ENCODE measurements at places on chromosomes 11 and 22.

GRCh38 chr11:117486059-117486458, 158.4 kb downstream of the CEP164 start:
- no peak for DNase-seq

GRCh38 chr11:43278193-43278956, 33.4 kb upstream of the API5 start:
- DNase-seq = no peak

DNA sequence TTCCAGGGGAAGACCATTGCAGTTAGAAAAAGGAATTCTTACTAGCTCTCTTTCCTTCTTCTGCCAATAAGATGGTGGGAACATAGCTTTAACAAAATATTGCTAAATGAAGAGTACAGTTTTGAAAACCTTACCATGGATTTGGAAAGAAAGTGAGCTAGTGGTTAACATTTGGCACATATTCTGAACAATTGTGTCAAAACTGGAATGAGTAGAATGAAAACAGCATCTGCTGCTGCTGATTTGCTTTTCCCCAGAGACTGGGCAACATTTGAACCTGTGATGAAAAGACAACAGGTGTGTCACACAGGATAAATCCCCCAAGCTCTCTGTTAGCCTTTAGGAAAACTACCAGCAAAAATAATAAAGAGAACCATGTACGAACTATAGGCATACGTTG, 761.4 kb downstream of the KCNA4 start:
- no peak for DNase-seq

GRCh38 chr22:43144949-43145348, 1.8 kb upstream of the MCAT start:
- no peak for DNase-seq

DNA sequence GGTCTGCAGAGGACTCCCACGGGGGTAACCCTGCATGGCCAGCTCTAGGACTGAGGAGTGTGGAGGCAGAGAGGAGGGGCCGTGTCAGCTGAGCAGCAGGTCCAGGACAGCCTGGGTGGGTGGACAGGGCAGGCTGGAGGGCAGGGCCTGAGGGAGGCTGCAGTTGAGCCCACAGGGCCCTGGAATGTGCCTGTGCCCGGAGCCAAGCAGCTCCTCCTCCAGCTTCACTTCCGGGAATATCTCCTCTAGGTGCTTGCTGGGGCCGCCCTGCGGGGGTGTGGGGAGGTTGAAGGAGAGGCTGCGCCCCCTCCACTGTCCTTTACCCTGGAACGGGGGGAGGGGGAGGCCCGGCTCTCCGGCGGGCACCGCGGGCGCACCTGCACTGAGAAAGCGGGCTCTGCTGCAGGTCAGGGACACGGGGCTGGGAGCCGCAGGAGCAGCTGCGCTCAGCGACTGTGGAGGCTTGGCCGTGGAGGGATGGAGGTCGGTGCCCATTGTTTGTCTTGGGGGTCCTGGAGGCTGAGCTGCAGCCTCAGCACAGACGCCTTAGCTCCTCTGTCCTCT, 1293.2 kb downstream of the BRD1 start:
- no peak for DNase-seq

DNA sequence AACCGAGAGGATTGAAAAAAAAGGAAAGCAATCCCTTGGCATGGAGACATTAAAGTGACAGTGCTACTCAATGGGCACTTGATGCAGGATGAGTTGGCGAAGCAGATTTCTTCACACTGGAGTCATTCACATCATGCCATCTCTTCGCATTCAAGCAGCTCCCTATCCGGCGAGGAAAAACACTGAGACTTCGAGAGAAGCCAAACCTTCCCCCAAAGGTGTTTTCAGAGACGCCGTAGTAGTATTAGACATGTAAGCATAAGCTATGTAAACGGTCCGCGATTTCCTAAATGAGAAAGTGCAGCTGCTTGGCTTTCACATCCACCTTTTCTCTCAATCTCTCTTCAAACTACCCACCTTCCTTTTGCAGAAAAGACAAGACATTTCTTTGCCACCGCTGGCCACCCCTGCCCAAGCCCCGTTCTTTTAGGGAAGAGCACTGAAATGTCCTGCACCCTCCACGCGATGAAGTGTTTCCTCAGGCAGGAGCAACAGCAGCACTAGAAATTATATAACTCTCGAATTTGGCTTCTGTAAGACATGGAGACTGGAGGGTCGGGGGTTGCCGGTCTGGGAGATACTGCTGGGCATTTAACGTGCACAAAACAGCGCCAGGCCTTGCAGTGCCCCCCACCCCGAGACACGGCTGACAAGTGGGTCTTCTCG, at the start of gene DLG2:
Gene DLG2 (minus strand): TSS at position 13 of the 666 bp plus-strand sequence.
- DNase-seq = no peak

DNA sequence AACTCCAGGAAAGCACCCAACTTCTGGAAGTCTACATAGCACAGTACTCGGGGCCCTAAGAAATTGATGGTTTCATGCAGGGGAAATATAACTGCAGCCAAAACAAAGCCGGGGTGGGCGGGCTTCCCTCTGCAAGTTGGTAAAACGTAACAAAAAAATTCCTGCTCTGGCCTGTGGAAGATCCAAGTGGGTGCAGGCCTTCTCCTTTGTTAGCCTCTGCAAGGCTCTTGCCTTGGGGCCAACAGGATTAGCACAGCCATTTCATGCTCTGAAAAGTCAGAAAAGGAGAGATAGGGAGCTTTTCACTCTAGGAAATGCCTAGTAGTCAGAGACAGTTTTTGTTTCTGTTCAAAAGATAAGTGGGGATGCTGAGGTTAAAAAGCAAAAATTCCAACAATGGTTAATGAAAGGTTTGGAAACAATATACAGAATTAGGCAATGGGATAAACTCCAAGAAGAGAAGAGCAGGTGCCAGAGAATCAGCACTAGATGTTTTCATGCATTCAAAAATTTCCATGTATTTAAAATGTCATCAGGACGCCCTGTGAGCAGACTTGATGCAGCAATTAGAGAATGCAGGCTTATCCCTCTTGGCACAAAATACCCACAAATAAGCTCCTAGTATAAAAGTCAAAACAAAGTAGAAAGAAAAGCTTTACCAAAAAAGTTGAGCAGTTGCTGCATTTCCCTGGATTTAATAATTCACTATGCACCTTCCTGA, 72.3 kb upstream of the CHRM4 start:
- DNase-seq = no peak

DNA sequence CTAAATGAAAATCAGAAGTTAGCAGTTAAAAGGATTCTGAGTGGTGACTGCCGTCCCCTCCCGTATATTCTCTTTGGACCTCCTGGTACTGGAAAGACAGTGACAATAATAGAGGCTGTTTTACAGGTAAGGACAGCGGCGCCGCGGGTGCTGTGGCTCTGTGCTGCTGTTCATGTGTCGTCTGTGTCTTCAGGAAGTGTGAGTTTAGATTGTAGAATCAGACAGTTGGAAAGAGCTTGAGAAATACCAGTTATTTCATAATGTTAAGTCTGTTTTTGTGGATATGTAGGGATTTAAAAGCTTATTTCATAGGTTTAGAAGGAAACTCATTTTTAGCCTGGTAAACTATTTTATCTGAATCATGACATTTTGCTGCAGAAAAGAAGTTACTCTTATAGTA, 27.4 kb upstream of the PANX2 start:
- no peak for DNase-seq

- DNase-seq = no peak
Measured at GRCh38 chr11:61827571-61828378, at the start of gene FADS2. Gene FADS2 (plus strand): TSS chr11:61828300. CDS start chr11:61828391, 91 bp downstream.

- DNase-seq = no peak
Measured at GRCh38 chr11:45803971-45804760, 783 bp upstream of the SLC35C1 start.

DNA sequence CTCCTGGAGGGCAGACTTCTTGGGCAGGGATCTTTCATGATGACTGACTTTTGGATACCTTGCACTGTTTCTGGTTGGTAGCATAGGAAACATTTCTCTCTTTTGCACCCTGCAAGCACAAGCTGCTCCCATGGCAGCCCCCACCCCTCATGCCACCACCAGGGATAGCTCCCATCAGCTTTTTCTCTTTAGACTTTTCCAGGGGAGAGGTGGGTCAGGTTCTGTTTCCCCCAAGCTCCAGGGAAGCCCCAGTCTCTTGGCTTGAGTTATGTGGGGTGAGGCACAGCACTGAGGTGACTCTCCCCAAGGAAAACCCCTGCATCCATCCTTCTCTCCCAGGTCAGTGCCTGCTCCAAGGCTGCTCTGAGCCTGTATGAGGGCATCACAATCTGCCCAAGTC, 22.5 kb downstream of the LRRC32 start:
- no peak for DNase-seq

DNA sequence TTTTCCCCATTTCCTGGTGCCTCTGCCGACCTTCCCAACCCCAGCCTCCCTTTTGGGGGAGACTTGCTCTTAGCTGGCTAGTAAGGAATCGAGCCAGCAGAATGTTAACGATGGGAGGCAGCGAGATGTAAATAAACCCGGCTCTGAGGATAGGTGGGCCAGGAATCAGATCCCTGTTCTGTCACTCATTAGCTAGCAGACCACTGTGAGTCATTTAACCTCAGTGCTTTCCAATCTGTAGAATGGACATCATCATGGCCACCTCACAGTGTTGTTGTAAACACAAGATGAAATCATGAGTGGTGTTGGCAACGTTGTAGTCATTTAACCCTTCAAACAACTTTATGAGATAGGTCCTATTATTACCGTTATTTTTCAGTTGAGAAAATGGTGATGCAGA, 208.6 kb downstream of the KIRREL3 start:
- DNase-seq = no peak

DNA sequence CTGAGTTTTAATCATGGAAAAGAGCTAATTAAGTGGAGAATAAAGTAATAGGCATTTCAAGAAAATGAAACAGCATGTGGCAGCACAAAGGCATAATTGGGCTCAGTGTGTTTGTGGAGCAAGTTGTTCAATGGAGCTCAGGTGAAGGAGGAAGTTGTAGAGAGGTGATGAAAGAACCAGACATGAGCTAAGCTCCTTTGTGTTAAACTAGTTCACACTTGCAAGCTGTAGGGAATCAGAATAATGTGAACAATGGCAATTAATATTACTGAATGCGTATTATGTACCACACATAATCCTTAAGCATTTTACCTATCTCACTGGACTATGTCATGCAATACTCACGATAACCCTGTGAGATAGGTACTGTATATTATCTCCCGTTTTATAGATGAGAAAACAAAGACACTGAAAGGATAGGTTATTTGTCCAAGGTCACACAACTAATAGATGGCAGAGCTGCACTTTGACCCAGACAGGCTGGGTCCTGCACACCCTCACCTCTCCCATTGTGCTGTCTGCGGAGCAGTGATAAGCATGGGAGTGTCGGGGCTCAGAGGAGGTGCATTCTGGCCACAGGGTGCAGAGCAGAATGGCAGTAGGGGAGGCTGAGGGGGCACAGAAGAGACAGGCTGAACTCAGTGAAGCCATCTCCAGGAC, 8.9 kb downstream of the OLFML1 start:
- DNase-seq = no peak

DNA sequence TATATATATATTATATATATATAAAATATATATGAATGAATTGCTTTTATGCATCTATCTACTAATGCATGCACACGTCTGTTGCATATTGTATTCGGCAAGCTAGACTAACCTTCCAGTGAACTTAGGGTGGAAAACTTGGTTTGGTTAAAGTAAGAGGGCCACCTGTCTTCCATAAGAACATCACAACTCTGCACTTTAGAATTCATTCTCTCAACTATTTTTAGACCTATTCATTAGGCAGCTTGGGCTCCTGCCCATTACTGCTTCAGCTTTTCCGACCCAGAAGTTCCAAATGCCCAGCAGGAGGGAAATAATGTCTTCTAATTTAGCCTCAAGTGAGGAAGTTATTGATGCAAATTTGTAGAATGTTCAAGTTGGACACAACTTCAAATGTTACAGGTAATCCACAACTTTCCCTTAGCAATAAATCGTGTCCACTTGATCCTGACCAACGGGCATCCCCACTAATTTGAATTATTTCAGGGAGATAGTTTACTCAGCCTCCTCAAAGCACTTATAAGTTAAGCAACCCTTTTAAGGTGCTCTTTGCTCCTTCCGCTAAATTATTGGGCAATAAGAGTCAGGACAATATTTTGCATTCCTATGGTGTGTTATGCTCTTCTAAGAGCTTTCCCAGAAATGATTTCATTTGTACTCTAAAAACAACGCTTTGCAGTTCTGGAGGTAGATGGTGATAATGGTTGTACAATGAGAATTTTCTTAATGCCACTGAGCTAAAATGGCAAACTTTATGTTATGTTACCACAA, 132.3 kb downstream of the OPCML start:
- DNase-seq = no peak

DNA sequence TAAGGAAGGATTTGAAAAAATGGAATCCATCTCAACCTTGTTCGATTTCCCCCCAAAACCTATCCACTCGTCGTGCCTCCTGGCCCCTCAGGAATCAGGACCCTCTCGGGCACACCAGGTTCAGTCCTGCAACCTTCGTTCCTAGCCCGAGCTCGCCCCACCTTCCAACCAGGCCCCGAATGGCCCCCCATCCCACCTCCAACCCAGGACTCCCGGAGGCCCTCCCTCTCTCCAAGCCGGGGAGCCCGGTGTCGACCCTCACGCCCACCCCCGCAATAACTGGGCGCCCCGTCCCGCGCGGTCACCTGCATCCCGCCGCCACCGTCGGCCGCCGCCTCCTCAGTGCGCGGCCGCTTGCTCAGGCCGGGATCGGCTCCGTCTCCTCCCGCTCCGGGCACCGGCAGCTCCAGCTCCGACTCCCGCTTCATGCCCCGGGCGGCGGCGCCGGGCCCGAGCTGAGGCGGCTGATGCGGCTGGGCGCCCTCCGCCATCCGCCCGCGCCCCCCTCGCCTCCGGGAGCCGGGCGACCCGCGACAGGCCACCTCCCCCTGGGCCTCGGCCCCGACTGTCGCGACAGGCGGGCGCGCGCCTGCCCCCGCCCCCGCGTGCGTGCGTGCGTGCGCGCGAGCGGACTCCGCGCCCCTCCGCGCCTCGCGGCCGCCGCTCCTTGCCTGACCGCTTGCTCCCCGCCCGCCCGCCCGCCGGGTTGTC, 534 bp downstream of the RBFOX2 start:
- no peak for DNase-seq

DNA sequence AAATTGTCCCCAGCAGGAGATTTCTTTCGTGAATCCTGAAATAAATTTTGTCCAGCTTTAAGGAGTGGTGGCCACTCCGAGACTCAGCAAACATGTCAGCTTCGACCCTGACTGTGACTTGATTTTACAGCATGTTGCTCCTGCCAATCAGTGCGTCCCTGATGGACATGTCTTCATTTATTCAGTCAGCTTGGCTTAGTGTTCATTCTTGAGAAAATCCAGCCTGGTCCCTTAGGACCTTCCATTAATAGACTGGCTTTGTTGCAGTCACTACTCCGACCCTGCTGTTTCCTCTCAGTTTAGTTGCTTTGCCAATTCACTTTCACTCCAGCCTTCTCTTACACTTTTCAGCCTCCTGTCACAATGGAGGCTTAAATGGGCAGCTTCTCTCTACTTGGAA, 30.5 kb downstream of the TMPRSS5 start:
- DNase-seq = no peak

DNA sequence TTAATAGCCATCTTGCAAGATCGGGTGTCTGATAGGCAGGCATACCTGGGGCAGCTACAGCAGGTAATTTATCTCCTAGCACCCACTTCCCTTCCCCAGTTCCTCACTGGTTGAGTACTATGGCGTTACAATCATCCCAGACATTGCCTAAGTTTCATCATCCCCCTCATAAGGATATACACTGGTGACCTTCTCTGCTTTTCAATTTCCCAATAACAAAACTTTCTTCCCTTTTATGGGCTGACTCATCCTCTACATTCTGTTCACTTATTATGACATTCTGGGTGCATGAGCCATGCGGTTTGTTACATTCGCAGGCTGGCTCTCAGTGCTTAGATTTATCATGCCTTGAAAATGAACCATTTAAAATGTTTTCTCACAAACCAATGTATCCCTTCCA, 5.0 kb upstream of the MRPL11 start:
- DNase-seq = no peak

GRCh38 chr11:64347193-64347867, 7.3 kb downstream of the CCDC88B start:
- no peak for DNase-seq

Measured in SK-N-MC (cell line).